Endodermal cell (in vitro differentiated cells): ENCODE measurements at places on chromosomes 6 and 20. TPM values are rescaled to one million over a fixed set of nuclear protein-coding genes. Genes with fewer than 3 reads are reported as not detected.

SF3B5 gene
- total RNA-seq: 124 and 132 TPM in 2 replicates

TGM3 gene
- total RNA-seq: 0.31 to 0.50 TPM (median 0.38 TPM) in 3 replicates

PCNA gene
- total RNA-seq: 38.7 to 168 TPM (median 168 TPM) in 3 replicates

DLL1 gene
- total RNA-seq: 3.6 to 7.4 TPM (median 3.9 TPM) in 3 replicates

HAO1 gene
- not detected in 3 replicates for total RNA-seq

FAM50B gene
- total RNA-seq: 2.8 to 3.7 TPM (median 3.4 TPM) in 3 replicates

DEFB124 gene
- total RNA-seq: not detected in 2 replicates

C6orf15 gene
- not detected in 2 replicates for total RNA-seq

MLN gene
- total RNA-seq: not detected in 3 replicates

MMUT gene
- 15.4 to 16.4 TPM (median 16.2 TPM) in 3 replicates for total RNA-seq

CALHM5 gene
- total RNA-seq: 0.17 to 0.18 TPM in 2 of 3 replicates, not detected in the other

PARD6B gene
- 31.1 to 43.1 TPM (median 36.7 TPM) in 3 replicates for total RNA-seq

GJA10 gene
- total RNA-seq: not detected in 3 replicates

NEU1 gene
- 50.6 and 50.7 TPM in 2 replicates for total RNA-seq

LY6G5C gene
- 1.7 and 2.0 TPM in 2 replicates for total RNA-seq

DAAM2 gene
- total RNA-seq: 0.23 to 0.33 TPM (median 0.27 TPM) in 3 replicates

SLC29A1 gene
- 127 to 159 TPM (median 155 TPM) in 3 replicates for total RNA-seq

ME1 gene
- 7.5 and 8.0 TPM in 2 replicates for total RNA-seq

BICRAL gene
- 11.1 to 15.6 TPM (median 14.9 TPM) in 3 replicates for total RNA-seq

EFHC1 gene
- total RNA-seq: 26.1 and 26.4 TPM in 2 replicates

ABT1 gene
- 18.0 to 20.2 TPM (median 19.7 TPM) in 3 replicates for total RNA-seq

ZFP57 gene
- total RNA-seq: 0.56 and 0.59 TPM in 2 replicates

ADGRF4 gene
- 1.3 and 1.5 TPM in 2 replicates for total RNA-seq

ATP6V1G2 gene
- 1.6 to 4.0 TPM (median 1.7 TPM) in 3 replicates for total RNA-seq

ZNF334 gene
- total RNA-seq: 20.6 to 31.8 TPM (median 31.7 TPM) in 3 replicates

CST1 gene
- total RNA-seq: 1,051 and 1,192 TPM in 2 replicates

FYN gene
- total RNA-seq: 70.0 and 71.5 TPM in 2 replicates

MCM8 gene
- 15.5 to 43.0 TPM (median 41.9 TPM) in 3 replicates for total RNA-seq

CD2AP gene
- total RNA-seq: 55.4 and 58.1 TPM in 2 replicates

FAM209B gene
- total RNA-seq: 0.77 TPM in 1 of 2 replicates, not detected in the other

PRKN gene
- total RNA-seq: 3.3 and 3.5 TPM in 2 replicates

MICB gene
- total RNA-seq: 8.1 and 8.5 TPM in 2 replicates

BMP5 gene
- total RNA-seq: 0.56 and 0.73 TPM in 2 replicates

CTCFL gene
- 1.4 to 1.8 TPM (median 1.5 TPM) in 3 replicates for total RNA-seq

SYCP2L gene
- total RNA-seq: 4.2 and 4.5 TPM in 2 replicates

GSTA3 gene
- not detected in 2 replicates for total RNA-seq
